Activated naive CD8-positive, alpha-beta T cell treated with anti-CD3 and anti-CD28 coated beads, Interleukin-2, amount 10 ng/mL, durations not matched to agents 7 days and 5 days (primary cell): ENCODE measurements at places on chromosomes 3 and 15. TPM values are rescaled to one million over a fixed set of nuclear protein-coding genes. Genes with fewer than 3 reads are reported as not detected.

Gene PRICKLE2
- not detected for total RNA-seq

Gene KNG1
- not detected for total RNA-seq

DNA sequence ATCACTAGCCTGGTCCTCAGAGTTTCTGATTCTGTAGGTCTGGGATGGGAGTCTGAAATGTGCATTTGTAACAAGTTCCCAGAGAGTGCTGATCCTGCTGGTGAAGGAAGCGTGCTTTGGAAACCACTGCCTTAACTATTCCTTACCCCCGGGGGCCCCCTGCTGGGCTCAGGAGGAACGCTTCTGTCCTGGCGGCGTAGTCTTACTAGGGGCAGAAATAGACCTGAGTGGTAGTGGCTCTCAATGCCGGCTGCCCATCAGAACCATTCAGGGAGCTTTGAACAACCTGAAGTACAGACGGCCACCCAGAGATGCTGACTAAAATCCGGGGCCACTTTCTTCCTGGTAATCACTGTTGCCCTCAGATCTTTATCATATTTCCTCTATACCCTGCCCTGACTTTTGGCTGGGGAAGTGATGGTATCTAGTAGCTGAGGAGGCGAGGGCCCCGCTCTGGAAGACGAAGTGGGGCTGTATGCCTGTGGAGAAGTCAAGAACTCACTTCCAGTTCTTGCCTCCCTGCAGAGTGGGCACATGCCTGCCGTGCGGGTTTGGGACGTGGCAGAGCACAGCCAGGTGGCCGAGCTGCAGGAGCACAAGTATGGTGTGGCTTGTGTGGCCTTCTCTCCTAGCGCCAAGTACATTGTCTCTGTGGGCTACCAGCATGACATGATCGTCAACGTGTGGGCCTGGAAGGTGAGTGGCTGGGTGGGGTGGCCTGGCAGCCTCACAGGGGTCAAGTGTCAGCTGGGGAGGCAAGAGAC, 16.3 kb upstream of the JMJD7 start:
- DNase-seq, result peak; percentile 80
- H3K36me3 ChIP-seq, result peaks cover 6% of the 10 kb centered on the region
- peak overlapping the region; percentile 17 for H3K4me3 ChIP-seq
- peaks cover 25% of the 10 kb centered on the region for H3K4me1 ChIP-seq
- peak overlapping the region; percentile 37 for H3K27ac ChIP-seq
- H3K27me3 ChIP-seq, result no peaks in the 10 kb centered on the region

Gene HYKK
- 1.6 TPM for total RNA-seq

GRCh38 chr15:41182266-41182665, 48.3 kb downstream of the EXD1 start:
- no peaks in the 10 kb centered on the region for H3K36me3 ChIP-seq
- H3K27me3 ChIP-seq, result peaks cover 14% of the 10 kb centered on the region
- no peak for DNase-seq
